Fibroblast of skin of left quadriceps (primary cell): ENCODE measurements at places on chromosomes 3 and 15.

DNA sequence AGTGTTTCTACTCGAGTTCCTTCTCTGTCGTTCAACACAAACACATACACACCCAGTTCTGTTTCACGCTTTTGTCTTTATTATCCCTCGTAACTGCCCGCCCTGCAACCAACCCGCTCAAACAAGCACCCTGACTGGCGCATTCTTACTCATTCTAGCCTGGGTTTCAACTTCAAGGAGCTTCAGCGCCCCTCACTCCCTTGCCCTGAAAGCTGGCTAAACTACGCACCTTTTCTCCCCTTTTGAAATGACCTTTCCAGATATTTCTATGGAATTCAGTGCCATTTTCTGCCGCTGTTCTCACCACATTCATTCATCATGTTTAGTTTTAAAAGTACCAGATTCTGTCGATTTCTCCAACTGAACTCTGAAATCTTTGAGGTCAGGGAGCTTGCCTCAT, 653 bp upstream of the MFSD1 start:
- no peak for DNase-seq

- peak; percentile 83 for DNase-seq
These were observed 6.3 kb upstream of the HES1 start for GRCh38 chr3:194129581-194130133.

- no peak for DNase-seq
These were observed 61.2 kb upstream of the CTNNB1 start for GRCh38 chr3:41138146-41138545.

GRCh38 chr3:151869181-151869580, 4.3 kb upstream of the SUCNR1 start:
- no peak for DNase-seq

- no peak for DNase-seq
These were observed 22.4 kb downstream of the GJD2 start for GRCh38 chr15:34732430-34732829.

DNA sequence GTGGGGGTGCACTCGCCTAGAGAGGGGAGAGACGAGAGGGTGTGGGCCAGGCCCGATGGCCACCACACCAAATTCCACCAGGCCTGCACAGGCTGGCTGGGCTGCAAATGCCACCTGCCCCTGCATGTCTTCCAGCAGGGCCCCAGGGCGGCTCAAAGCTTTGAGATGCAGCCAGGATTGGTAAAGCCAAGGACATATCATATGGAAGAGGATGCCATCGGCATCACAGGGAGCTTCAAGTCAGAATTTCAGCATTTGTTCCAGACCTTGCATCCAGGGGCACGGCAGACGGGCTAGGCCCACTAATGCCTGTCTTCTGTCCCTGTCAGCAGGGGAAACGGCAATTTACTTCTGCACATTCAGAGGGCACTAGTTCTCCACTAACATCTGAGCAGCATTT, 97.8 kb downstream of the NUP210 start:
- DNase-seq, result no peak

DNA sequence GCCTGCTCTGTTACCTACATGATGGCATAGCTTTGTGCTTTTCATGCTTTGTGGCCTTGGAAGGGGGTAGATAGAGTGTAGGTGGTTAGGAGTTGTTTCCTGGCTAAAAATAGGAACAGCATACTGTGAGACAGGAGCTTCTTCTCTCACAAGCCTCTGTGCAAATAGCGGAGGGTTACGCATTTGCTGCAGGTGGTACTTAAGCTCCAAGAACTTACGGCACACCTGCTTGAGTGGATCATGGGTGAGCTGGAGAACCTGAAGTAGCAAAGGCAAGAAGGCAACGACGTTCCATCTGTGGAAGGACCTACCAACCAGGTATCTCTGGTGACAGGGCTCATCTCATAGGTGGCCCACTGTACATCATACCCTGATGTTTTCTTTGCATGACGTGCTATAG, 66.0 kb downstream of the ST6GAL1 start:
- DNase-seq, result no peak

- DNase-seq, result peak; percentile 22
These were observed 72.0 kb downstream of the FAM43A start for GRCh38 chr3:194757647-194758061.

- DNase-seq, result no peak
These were observed 121.5 kb downstream of the SLC9A9 start for GRCh38 chr3:143726727-143727126.

- no peak for DNase-seq
These were observed 220.3 kb downstream of the CACNA2D3 start for GRCh38 chr3:54342676-54343075.

DNA sequence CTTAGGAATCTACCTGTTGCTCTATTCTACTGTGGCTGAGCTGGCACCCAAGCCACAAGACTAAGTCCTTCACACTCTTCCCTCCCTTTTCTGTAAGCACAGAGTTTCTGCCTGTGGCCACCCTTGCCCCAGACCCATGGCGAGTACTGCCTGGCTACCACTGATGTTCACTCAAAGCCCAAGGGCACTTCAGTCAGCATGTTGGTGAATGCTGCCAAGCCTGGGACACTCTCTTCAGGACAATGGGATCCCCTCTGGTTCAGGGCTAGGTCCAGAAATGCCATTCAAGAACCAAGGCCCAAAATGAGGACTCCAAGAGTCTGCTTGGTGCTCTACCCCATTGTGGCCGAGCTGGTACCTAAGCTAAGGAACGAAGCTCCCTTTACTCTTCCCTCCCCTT, 184.2 kb downstream of the FGF12 start:
- no peak for DNase-seq

DNA sequence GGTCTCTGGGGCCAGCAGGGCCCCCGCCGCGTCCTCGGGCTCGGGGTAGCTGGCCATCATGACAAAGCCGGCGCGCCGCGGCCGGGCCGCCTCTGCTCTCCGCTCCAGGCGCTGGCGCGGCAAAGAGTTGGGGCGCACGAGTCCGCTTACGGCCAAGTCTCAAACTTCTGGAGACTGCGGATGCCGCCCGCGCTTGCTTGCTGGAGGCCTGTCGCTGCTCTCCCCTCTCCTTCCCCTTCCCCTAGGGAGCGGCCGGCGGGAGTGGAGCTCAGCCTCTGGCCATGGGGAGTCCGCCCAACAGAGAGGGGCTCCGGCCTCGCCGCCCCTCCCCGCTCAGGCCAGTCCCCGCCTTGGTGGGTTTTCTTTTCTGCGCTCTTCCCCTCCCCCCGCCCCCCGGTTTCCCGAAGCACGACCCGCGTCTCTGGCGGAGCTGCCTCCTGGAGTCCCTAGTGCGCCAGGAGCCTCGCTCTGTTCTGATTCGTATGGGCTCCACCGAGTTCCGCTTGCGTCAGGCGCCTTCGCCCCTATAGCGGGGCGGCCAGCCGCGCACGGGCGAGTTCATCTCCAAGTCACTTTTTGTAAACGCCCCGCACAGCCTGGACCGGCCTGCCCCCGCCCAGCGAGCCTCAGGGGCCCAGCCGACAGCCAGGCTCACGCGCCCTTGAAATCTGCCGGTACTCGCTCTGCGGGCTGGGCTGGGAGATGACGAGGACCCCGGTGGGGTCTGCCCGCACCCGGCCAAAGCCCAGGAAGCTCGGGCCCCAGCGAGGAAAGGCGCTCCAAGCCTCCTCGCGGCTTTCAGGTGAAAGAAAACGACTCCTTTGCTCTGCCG, at the start of the genes FOXL2 and FOXL2NB:
Gene FOXL2, minus strand, starts transcription at position 475 of the 832 bp plus-strand sequence. Its CDS starts 415 bp downstream, at position 60.
Gene FOXL2NB, plus strand, starts transcription at position 555 of the 832 bp plus-strand sequence. Its CDS starts 148 bp downstream, at position 703.
- DNase-seq, result no peak

GRCh38 chr15:98308117-98308516, 340.2 kb upstream of the IGF1R start:
- no peak for DNase-seq

DNA sequence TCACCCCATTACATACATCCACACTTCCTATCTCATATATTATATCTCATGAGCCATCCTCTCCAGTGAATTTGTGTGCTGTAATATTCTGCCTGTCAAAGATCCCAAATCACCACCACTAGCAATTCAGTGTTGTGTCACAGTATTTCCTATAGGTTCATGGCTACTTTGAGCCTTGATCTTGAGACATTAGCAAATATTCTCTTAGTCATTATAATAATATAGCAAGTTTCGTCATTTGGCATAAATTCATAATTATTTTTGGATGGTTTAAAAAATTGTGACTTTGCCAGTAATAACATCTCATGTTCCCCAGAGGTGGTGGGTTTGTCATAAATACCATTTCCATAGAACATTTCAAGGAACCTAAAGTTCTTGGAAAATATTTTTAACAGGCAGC, 47.7 kb downstream of the CMSS1 start:
- DNase-seq, result peak; percentile 22

GRCh38 chr3:45319996-45320305, 68.4 kb upstream of the LARS2 start:
- DNase-seq, result no peak

DNA sequence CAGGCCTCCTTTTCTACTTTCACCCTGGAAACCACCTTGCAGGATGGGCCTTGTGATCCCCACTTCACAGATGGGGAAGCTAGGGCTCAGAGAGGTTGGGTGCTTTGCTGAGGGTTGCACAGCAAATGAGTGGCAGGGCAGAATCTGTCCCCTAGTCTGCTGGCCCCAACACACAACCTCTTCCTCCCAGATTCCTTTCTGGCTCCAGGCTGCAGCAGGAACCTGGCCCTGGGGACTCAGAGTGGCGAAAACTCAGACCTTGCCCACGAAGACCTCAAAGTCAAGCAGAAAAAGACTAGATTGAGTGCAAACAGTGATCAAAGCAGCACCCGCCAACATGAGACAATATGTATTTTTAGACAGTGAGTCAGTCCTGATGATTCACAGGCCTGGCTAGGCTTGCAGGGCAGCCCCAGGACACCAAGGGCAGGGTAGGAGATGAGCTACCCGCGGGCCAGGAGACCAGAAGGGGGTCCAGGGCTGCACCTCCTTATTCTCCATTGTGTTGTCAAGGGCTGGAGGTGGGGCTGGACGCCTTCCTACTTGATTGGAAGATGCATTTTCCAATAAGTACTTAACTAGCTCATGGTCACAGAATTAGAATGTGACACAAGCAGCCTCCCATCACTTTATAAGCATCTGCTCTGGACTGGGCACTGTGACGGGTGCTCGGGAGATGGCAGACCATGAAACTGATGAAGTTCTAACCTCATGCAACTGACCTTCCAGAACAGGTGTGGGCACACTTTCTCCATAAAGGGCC, 23.9 kb downstream of the GOLGA6L2 start:
- no peak for DNase-seq

- no peak for DNase-seq
These were observed 41.4 kb upstream of the VPS8 start for GRCh38 chr3:184770541-184770940.

DNA sequence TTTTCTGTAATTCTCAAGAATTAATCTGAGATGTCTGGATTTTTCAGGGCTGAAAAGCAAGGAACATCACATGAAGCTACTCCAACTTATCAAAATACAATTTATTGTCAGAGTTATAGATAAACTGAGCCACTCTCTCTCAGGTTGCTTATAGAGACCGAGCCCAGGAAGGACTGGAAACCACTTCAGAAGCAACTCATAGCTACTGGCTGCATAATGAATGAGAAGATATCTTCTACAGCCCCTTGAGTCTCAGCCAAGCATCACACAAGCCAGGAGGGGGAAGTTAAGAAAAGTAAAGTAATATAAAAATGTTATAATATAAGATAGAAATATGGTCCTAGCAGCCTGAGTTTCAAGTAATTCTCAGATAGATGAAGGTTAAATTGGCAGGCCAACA, 186.0 kb downstream of the TNIK start:
- no peak for DNase-seq

DNA sequence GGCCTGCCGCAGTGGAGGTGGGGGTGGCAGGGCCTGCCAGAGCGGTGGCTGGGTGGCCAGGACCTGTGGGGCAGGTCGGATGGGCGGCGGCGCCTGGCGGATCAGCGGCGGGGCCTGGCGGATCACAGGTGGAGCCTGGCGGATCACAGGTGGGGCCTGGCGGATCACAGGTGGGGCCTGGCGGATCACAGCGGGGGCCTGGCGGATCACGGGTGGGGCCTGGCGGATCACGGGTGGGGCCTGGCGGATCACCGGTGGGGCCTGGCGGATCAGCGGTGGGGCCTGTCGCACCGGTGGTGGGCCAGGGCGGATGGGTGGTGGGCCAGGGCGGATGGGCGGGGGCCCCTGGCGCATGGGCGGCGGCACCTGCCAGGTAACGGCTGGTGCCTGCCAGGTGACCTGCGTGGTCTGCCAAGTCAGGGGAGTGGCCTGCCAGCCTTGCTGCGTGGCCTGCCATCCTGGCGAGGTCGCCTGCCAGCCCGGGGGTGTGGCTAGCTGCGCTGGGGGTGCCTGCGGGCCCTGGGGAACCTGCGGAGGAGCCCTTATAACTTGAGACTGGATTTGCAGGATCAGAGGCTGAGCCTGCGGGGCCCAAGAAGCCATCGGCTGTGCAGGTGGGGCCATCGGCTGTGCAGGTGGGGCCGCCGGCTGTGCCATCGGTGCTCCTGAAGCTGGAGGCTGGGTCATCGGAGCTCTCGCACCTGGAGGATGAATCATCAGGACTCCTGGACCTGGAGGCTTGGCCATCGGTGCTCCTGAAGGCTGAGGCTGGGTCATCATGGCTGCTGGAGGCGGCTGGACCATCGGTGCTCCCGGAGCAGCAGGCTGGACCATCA, 1.3 kb downstream of the MAGEL2 start:
- no peak for DNase-seq

GRCh38 chr3:126212620-126213378, 32.4 kb upstream of the ALDH1L1 start:
- no peak for DNase-seq

DNA sequence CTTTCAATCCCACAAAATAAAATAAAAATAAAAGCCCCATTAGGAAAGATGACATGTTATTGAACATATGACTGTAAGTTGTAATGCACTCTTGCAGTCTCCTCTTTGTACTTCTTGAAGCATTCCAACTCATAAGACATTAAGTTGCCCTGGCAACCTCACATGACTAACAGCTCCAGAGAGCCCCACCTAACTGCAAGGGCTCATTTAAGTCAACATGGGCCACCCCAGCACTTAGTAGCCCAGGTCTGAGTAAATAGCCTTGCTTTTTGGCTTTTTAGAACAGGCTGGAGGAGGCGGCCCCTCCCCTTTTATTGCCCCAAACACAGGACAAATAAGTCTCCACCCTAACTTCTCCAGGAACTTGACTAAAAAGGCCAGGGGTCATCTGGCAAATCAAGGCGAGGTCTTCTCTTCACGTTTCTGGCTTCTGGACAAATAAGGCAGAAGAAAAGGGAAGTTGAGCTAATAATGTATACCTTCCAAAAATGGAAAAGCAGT, 135.1 kb downstream of the TMCO5A start:
- peak; percentile 61 for DNase-seq

DNA sequence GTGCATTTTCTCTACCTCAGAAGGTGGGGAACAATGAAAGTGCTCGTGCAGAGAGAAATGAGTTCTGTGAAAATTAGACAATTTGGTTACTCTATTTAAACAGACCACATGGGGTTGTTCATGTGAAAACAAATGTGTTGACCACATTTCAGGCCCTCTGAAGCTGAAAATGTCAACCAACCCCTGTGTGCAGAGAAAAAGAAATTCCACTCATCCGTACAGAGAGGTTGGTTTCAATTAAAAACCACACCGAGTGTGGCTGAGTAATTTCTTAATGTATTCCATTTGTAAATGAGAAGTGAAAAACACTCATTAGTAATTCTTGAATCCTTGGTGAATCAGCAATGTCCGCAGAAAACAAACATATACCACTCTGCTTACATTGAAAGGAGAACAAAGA, 46.9 kb upstream of the SLC7A14 start:
- DNase-seq, result peak; percentile 86
